ENCODE measurements at places on chromosomes 6 and 20.

DNA sequence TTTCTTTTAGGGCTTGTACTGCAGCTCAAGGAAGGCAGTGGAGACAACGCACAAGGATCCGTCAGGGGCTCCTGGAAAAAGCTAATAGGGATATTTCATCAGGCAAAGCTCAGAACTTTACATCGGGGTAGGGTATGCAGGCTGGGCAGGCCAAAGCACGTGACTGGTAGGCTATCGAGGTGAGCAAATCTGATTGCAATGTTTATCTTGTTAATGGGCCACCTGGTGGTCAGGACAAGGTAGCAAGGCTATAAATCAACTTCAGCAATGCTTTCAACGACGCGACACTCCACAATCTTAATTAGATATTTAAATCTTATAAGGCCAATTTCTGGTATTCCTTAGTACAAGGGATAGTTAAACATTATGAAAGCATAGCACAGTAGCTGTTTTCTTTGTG, 1302.8 kb upstream of the EYS start:
- DNase-seq, result no peak

GRCh38 chr20:2022163-2022562, 28.3 kb upstream of the PDYN start:
- DNase-seq, result no peak

GRCh38 chr6:14390805-14391204, 273.2 kb downstream of the CD83 start:
- no peak for DNase-seq

GRCh38 chr6:90431576-90431975, 134.9 kb upstream of the BACH2 start:
- no peak for DNase-seq

- no peak for DNase-seq
Observed at GRCh38 chr20:12093057-12093796, 175.5 kb downstream of the BTBD3 start.

DNA sequence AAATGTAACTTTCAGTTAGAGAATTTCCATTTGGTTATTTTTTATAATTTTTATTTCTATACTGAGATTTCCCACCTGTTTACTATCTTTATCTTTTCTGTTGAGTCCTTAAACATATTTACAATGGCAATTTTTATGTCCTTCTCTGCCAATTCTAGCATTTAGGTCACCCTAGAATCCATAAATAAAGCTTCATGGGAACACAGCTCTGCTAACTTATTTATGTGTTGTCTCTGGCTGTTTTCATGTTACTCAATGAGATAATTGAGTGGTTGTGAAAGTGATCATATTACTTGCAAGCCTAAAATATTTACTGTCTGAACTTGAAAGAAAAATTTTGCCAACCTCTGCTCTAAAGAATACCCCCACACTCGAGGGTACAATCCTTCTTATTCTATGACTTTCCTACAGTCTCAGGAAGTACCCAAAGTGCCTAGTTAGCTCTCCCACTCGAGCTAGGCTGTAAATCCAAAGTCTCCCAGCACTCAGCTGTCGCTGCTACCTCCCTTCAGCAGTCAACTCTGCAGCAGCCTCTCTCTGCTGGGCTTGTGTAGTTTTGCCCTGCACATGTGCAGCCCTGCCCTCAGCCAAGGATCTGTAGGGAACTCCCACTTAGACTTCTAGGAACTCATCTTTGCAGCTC, 53.5 kb upstream of the GCLC start:
- DNase-seq, result no peak
